ENCODE measurements at places on chromosomes 13 and 19.
A peak's percentile ranks its signal among the peaks of the same experiment; 100 is the strongest.

GRCh38 chr13:21076253-21076652, 14.9 kb upstream of the LATS2 start:
- no peak for DNase-seq

DNA sequence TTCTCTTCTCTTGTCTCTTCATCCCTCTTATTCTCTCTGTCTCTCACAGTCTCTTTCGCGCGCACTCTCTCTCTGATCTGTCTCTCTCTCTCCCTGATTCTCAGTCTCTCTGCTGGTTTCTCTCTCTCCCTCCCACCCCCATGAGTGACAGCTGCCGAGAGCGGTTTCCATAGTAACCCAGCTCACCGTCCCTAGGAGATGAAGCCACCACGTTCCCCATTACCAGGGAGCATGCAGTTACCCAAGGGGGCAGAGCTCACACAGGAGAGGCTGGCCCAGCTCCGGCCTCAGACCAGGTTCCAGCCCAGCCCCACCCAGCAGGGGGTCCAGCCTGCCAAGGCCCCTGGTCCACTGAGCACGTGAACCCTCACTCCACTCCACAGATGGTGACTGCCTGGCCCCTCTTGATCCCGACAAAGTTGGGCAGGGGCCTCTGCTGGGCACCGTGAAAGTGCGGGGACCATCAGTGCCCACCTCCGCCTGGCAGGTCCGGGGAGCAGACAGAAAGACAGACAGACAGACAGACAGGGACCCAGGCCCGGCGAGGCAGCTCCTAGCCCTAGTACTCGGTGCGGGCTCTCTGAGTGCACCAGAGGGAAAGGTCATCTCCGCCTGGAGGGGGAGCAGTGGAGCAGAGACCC, 50.6 kb downstream of the CELF5 start:
- no peak for DNase-seq

DNA sequence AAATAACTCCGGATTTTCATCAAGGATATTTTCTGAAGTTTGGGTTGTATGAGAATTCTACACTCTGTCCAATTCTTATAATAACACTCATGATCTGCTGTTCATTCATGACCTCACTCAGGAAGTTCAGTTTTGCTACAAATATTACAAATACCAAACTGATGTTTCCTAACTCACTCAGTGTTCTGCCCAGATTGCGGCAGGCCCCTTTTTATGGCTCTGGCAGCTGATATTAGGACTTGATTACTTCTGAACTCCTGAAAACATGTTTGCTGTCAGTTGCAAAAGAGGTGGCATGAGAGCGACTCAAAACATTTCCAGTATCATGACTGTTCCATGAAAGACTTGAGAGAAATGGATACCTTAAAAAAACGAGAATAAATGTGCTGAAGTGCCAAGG, 188.0 kb downstream of the RGCC start:
- peak; percentile 95 for DNase-seq

GRCh38 chr13:30675717-30676116, 58.0 kb downstream of the USPL1 start:
- DNase-seq, result no peak

DNA sequence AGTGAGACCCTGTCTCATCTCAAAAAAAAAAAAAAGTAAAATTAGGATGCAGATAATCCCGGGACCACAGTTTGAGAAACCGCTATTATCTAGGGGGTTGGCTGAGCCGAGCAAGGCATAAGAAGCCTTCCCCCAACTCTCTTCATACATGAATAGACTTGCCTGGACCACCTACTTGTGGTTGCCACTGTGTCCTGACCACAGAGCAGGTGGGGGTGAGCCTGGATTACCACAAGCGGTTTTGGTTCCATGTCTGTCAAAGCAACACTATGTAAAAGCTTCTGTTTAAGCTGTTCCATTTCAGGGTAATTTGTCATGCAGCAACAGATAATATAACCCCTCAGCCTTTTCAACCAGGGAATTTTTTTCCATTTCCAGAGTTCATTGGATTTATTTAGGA, 3.3 kb upstream of the NAPA start:
- DNase-seq, result no peak

DNA sequence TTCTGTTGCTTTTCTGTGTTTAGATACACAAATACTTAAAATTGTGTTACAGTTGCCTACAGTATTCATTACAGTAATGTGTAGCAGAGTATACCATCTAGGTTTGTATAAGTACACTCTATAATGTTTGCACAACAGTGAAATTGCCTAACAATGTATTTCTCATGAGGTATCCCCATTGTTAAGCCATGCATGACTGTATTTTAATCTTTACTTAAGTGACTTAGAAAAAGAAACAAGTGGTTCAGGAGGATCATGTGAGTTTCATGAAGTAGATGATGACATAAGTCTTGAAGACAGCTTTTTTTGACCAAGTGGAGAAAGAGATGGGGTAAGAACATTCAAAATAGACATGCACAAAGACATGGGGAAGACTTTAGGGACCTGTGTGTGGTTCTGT, 8.4 kb upstream of the KCTD4 start:
- DNase-seq, result no peak

- DNase-seq, result no peak
Measured at GRCh38 chr19:5470264-5470671, 15.1 kb downstream of the ZNRF4 start.

DNA sequence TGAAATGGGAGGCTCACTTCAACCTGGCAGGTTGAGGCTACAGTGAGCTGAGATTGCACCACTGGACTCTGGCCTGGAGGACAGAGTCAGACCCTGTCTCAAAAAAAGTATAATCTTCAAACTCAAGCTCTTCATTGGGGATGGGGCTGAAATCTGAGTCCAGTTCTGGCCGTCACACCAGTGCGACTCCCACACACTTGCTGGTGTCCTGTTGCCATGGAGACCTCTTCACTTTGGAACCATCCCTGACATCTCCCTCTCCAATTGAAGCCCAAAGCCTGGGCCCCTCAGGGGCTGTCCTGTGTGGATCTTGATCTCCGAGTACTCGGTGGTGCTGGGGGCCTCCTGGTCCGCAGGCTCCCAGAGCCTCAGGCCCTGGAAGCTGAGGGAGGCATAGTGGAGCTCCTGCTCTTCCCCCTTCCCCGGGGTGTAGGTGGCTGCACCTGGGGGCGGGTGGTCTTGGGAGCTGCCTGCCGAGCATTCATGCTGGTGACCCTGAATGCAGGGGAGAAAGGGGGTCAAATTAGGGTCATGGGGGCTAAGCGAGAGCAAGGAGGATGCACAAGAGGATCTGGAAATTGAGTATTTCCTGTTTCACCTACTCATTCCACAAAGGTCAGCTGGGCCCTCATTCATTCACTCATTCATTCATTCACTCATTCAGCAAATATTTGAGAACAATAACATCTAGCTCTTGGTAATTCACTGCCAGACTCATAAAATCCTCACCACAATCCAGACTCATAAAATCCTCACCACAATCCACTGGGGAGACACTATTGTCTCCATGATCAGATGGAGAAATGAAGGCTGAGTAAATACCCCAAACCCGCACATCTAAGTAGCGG, 11.0 kb downstream of the SIGLEC11 start:
- DNase-seq, result no peak

DNA sequence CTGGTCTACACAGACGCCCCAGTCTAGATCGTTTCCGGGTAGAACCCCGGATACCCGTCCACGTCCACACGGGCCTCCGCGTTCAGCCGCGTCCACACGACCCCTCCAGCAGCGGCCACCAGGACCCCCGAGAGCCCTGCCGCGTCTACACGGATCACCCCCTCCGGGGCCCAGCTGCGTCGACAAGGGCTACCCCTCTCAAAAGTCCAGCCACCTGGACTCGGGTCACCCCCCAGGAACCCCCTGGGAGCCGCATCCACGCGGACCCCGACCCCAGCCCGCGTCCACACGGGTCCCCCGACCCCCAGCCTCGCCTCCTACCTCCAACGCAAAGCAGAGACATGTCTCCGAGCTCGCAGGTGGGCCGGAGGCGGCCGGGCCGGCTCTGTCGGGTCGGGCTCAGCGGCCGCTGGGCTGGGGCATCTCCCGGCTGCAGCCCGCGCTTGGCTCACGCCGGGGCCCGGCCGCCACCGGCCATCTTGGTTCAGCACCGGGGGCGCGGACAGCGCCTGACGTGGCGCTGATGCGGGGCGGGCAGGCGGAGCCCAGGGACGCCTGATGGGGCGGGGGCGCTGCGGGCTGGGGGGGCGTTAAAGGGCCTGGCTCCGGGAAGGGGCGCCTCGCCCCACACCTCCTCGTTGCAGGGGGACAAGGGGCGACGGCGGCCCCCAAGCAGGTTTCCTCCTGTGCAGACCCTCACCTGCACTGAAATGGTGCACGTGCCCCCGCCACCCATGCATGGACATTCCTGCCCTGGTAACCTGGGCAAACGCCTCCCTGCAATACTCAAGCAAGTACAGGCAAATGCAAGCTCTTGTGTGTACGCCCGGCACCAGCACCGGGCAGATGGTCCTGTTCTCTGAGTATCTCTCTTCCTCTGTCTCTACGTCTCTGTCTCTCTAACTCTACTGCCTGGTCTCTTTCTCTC, at the start of gene UNC13A:
Gene UNC13A (minus strand): TSS at position 498 of the 928 bp plus-strand sequence. CDS start 155 bp downstream, at position 343.
- DNase-seq, result peak; percentile 65

- no peak for DNase-seq
Measured at GRCh38 chr19:31037286-31037980, 311.8 kb downstream of the TSHZ3 start.

DNA sequence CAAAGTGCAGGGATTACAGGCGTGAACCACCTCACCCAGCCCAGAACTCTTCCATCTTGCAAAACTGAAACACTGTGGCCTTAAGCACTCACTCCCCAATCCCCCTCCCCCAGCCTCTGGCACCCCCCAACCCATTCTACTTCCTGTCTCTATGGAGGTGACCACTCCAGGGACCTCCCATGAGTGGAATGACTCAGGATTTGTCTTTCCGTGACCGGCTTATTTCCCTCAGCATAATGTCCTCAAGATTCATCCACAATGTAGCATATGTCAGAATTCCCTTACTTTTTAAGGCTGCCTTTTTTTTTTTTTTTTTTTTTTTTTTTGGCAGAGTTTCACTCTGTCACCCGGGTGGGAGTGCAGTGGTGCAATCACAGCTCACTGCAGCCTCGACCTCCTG, 3.6 kb upstream of the F2RL3 start:
- DNase-seq, result no peak

GRCh38 chr13:49218493-49219051, 1.6 kb upstream of the MLNR start:
- peak; percentile 7 for DNase-seq

GRCh38 chr13:79450110-79450509, 30.8 kb upstream of the NDFIP2 start:
- no peak for DNase-seq

GRCh38 chr13:75123428-75123827, 358.5 kb downstream of the TBC1D4 start:
- DNase-seq, result no peak

- no peak for DNase-seq
Measured at GRCh38 chr13:86932776-86933334, 738.3 kb upstream of the SLITRK5 start.

GRCh38 chr19:55080121-55080967, 4.7 kb downstream of the EPS8L1 start:
- peak; percentile 44 for DNase-seq

DNA sequence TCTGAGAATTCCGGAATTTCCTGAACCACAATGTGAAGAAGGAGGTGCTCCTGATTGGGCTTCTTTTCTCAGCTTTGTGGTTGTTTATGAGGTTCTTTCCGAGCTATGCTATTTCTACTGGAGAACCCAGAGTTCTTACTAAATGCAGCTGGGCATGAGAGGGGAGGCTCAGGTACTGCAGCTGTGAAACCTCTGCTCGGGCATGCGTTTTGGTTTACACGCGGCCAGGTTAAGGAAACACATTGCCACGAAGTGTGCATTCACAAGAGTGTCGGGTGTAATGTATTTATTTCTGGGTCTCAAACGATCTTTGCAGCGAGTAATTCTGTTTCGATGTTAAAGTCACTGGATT, 661 bp upstream of the MIR17HG start:
- DNase-seq, result no peak

- DNase-seq, result no peak
Measured at GRCh38 chr13:49424011-49424560, 19.8 kb downstream of the CAB39L start.

DNA sequence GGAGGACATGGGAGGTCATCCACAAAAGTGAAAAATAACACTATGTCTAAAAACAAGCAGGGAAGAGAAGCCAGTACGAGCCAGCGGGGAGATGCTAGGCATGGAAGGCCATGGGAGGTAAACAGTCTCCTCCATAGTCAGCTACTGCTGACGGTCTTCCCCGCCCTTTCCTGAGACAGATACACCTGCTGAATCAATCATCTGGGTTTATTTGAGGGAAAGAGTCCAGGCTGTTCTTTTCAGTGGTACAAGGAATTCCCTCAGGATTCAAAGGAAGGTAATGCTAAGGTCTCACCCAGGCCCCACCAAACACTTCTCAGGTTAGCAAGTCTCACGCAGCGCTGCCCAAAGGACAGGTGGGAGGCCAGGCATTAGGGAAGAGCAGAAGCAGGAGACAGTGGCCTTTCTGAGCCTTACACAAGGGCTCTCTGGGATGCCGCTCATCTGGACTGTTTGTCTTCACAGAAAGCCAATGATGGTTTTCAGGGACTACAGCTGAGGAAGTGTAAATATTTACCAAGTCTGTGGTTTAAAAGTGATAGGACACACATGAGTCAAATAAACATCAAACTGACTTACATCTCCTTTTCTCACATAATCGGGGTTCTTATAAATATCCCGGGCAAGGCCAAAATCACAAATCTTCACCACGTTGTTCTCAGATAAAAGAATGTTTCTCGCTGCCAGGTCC, 173.9 kb downstream of the FLT1 start:
- no peak for DNase-seq

DNA sequence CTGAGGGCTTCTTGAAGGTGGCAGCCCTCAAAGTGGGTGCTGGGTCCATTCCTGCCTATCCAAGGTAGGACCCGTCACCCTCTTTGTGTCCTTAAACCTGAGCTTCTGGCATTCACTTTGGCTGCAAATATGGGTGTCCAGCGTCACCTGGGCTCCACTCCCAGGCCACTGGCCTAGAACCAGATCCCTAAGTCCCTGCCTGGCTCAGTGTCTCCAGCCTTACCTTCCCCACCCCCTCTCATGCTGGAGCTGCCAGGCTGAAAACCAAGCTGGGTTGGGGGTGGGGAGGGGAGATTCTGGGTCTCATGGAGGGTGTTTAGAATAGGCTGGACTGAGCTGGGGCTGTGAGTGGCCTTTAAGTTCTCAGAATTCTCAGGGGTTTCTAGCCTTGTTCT, 12.4 kb downstream of the PDE4A start:
- DNase-seq, result no peak

DNA sequence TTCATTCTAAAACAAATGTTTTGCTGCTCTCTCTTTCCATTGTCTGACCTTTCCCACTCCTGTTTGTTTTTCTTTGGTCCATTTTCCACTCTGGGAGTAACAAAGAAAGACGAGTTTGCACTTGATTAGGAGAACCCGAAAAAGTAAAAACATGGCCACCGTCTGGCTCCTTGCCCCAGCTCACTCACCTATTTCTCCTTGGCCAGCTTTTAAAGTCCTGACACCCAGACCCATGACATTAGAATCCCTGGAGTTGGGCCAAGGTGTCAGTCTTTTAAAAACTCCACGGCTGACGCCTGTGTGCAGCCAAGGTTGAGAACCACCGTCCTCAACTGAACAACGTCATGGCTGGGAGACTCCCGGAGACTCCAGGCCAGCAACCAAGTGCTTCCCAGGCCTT, 63.6 kb upstream of the FLT1 start:
- no peak for DNase-seq
